ENCODE measurements at places on chromosomes 6 and 20. TPM values are rescaled to one million over a fixed set of nuclear protein-coding genes. Genes with fewer than 3 reads are reported as not detected.

Gene RBPJL
- total RNA-seq = not detected

Gene SEL1L2
- total RNA-seq = not detected

Gene MTFR2
- total RNA-seq = 0.30 TPM

Gene TCF21
- total RNA-seq = 1.4 TPM

Gene TNFRSF21
- 12.8 TPM for total RNA-seq

All from smooth muscle cell of the umbilical artery (primary cell).